NAMALWA (cell line): ENCODE measurements at places on chromosomes 2 and 18.

DNA sequence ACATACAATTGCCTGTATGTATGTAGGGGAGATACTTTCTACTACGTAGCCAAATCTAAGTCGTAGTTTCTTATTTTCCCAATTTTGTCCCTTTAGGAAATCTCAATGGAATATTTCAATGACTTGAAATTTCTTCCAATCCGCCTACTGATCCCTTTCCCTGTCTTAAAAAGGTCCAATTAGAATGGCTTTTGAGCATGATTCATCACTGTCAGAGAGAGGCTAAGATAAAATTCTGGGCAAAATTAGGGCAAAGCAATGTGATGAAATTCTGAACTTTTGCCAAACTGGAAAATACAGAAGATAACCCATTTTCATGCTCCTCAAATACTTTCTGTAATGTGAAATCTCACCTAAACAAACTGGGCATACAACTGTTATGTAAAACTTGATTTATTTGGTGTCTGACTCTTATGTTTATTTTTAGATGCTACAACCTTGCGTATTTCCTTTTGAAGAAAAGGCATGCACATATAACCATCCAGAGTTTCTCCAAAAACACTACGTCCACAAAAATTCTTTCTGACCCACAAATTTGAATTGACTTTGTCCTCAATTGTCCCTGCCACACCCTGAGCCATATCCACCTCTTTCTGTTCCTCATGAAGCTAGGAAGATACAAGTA is 147.1 kb downstream of the IKZF2 start:
- no peak for DNase-seq

DNA sequence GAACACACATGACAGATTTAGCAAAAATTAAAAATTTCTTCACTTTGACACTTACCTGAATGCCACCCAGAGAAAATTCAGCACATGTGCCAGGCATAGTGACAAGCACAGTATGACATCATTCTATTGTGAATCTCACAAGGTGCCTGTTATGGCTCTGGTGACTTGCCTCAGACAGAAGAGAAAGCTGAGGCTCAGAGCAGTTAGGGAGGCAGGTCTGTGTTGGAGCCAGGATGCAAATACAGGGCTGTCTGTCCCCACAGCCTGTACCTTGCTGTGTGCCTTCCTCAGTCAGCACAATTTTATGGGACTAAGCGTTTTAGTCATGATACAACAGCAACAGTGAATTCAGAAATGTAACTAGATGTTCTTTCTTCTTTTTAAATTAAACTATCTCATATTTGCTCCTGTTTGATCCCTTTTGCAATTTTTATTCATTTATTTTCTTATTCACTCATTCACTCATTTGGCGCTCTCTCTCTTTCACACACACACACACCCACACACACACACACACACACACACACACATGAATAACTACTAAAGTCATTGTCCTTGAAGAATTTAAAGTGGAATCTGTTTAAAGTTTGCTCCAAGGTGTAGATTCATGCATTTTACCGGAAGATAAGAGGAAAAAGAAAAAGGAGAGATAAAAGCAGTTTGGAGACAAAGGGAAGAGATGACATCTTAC is 37.9 kb upstream of the CTAGE1 start:
- DNase-seq = no peak

DNA sequence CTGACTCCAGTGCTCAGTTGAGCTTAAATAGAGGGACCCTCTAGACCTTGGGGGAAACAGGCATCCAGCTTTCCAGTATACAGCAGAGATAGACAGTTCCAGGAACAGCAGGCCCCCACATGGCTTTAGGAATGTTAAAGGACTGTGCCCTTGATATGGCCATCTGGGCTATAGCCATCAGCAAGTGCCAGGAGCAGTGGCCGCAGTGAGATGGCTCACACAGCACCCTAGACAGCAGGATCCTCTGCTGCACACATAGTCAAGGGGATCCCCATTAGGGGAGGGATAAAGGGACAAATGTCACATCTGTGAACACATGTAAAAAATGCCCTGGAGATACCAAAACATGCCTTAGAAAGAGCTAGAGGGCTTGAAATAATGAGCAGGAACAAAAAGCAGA is 213.4 kb downstream of the PTH2R start:
- DNase-seq = no peak

DNA sequence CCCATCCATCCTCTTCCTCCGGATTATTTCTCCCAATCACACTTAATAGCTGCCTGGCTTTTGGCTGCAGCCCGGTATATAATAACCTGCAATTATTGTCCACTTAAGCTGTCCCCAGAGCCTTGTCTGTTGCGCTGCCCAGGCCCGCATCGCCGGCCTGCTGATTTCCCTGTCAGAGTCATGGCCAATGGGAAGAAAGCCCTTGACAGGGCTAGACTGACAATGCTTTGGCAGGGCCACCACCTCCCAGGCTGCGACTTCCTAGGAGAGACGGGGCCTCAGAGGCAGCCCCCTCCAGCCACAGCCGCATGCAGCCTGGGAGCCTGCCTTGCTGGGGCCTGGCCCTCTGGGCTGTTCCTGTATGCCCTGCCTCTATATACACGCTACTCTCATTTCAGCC is 10.0 kb upstream of the CELF4 start:
- DNase-seq = no peak

DNA sequence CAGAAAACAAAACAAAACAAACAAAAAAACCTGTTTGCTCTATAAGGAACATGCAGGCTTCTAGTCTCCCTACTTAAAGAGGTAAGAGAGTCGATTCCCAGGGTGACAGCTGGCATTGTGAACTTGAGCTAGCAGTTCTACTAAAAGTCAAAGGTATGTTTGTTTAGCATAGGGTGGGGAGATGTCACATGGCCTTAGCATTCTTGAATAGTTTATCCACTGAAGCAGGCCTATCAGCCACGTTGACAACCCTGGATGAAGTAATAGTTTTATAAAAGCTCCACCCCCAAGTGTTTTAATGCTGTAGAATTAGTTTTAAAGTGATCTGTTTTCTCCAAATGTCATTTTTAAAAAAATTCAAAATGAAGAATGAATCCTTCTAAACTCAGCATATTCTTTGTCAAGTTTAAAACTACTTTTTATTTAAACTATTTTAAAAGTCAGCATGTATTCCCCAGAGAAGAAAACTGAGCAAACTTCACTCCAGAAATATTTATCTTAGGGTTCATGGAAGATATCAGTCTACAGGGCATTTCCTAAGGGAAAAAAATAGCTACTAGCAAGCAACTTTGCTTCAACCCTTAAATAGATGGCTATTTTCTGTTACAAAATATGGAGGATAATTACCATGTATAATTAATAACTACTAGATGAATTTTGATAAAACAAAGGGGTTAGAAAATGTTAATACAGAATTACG is 1.7 kb downstream of the MYOM1 start:
- DNase-seq = peak; percentile 6

DNA sequence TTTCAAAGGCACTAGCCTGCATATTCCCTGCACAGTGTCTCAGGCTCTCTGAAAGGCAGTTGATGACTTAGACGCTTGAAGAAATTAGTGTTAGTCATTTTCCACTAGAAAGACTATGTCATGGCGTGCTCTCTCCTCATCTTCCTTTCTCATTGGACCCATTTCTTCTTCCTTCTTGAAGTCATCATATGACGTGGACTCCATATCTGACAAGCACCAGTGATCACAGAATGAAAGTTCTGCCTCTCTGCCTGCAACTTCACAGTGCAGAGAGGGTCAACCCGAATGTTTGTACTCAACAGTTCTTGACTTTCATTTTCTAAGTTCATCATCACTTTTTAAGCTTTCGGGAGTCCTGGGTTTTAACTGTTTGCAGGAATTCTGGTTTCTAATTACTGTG is 63.7 kb upstream of the CYRIA start:
- peak; percentile 44 for DNase-seq

DNA sequence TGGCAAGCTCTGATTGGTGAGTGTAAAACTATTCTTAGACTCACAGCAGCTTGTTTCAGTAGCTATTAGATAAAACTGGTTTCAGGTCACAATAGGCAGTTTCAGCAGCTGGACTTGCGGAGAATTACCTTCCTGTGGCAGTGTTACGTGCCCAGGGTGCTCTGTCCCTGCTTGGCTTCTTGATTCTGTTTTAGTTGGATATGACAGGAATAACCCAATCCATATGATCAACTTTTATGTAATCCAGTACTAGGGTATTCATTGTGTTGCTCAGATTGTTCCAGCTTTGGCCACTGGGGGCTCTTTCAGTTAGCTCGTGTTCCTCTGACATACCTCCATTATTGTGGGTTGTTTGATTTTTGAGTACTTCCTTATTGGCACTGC is 43.1 kb downstream of the INPP4A start:
- DNase-seq = peak; percentile 71

DNA sequence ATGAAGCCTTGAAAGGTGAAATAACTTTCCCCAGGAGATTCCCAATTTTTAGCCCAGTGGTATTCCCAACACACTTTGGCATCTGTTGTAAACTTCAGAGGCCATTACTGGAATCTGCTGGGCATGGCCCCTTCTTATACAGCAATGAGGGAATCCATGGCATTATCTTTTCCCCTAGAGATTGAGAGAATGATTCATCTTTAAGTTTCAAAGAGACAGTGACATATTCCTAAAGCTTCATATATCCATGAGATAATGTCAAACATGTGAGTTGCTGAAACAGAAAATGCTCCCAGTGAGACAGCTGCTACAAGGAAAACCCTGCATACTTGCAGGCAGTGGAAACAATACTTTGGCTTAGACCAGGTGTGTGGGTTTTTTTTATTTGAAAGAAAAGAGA is 51.1 kb upstream of the DLX2 start:
- no peak for DNase-seq
